ENCODE measurements at places on chromosomes 5 and 9.

DNA sequence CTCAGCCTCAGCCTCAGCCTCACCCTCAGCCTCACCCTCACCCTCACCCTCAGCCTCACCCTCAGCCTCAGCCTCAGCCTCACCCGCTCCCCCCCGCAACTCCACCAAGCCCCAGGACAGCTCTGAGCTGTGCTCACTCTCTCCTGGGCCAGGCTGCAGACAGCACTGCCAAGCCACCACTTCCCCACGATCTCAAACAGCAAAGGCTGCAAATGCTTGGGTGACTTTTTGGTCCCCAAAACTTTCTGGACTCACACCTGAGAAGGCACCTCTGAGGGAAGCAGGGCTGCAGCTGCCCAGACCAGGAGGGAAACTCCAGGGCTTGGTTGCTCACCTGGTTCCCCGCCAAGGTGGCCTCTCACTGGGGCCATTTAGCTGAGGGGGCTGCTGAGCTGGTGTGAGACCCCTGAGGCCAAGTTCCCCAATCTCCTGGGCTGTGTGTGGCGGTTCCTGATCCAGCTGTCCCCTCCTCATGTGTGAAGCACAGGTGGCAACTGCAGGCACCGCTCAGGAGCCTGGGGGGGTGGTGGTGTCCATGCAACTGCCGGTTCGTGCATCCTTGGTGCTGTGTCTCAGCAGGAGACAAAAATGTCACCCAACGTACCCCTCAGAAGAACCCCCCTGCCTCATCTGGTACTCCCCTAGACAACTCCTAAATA is 17.8 kb downstream of the MRPL36 start:
- no peak for DNase-seq

DNA sequence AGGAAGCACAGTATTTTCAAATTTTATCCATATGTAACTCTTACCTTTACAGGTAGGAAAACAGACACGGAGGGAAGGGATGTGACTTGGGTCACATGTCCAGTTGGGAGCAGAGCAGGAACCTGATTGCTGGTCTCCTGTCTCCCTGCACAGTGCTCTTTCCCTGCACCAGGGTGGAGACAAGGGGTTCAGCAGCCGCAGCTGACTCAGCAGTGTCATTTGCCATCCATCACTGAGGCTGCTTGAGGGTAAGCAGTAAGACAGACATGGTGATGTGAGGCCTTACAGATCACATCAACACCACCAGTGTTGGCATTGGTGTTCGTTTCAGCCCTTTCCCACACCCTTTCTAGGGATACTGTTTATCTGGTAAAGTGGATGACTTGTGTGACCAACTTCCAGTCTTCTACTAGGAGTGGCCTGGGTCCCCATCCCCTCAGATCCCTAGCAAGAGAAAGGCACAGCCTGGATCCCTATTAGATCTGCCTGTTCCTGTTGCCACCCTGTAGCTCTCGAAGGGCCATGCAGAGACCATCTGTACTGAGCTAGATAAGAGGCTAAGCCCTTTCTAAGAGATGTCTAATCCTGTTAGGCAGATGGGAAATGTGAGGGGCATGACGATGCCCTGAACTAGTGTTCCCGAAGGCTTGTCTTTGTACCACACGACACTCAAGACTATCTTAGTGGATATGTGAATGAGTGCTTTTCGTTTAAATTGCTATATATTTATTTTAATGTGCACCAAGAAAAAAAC is 29.1 kb downstream of the FRMPD1 start:
- DNase-seq = no peak

GRCh38 chr9:7011395-7012067 is 253.8 kb downstream of the KDM4C start:
- no peak for DNase-seq

DNA sequence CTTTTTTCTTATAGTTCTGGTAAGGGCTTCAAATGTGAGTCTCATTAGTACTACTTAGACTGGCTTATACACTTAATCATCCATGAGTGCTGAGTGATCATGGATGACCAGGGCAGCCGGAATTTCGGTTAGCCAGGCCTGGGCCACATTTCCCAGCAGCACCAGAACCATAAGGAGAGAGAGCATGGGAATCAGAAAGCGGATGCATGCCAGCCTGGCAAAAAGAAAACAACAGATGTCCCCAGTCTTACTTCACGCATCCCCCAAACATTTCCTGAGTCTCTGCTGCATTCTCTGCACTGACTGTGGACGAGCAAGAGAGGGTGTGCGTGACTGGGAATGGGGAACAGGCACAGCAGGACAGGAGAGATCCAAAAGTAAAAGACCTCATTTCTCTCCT is 371.1 kb upstream of the ZNF608 start:
- no peak for DNase-seq

DNA sequence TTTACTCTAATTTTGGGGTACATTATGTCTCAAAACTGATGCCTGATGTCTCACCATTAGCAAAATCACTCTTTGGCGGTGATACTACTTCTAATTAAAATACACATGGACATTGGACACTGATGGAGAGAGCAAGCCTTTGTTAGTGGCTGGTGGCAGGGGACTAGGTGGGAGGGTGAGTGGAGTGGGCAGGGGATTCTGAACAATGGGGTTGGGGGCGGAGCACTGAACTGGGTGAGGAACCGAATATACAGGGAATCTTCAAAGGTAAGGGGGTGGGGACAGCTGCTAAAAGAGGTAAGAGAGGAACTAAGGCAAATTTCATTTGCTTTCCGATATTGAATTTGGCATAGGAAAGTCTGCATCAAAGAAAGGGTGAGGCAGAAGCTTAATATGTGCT is 88.8 kb downstream of the CARTPT start:
- DNase-seq = no peak

DNA sequence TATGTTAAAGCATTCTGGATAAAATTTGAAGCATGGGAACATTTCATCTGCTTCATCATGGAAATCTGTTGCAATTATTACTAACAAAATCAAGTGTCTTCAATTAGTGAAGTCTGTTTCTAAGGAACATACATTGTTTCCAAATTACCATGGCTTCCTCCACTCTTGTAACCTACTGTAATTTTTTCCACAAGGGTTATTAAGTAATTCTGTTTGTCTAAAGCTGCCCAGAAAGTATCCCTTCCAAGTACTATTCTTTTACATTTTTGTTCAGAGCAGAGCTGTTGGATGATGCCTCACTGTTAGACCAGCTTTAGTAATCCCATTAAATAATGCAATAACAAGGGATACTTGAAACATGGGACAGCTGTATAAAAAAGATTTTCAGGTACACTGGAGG is 483.5 kb upstream of the CD180 start:
- no peak for DNase-seq

- no peak for DNase-seq
Observed at GRCh38 chr9:123960366-123960765, 30.4 kb upstream of the DENND1A start.

DNA sequence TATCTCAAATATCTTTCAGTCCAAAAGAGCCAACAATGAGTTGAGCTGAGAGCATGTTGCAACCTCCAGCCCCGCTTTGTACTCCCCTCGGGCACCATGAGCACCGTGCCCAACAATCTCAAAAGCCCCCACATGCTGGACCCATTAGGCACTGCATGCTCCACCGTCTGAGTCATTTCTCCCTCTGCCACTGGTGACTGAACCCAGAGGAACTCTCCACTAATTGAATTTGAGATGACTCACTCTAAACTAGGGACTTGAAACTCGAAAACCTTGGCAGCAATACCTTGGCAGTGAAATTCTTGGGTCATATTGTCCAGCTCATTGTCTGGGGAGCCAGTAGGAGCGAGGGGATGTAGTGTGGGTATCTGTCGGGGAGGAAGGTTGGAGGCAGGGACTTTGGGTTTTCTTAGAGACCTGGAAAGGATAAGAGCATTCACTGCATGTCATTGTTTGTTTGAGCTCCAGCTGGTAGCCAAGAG is 49.9 kb upstream of the SLIT3 start:
- DNase-seq = no peak

DNA sequence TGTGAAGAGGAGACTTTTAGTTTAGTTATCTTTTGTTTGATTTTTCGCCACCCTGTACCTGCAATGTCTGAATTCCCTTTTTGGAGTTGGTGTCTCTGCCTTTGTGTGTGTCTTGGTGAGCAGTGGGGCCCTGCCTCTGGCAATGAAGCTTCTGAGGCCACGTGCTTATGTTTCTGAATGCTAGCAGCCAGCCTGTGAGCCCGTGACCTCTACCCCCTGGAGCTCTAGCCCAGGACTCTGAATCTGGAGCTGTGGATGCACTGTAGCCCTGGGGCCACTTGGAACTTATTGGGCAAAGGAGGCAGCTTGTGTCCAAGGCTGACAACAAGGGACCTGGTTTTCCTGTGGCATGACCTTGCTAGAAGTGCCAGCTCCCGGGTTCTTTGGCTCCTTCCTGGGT is 19.4 kb downstream of the ENTREP1 start:
- DNase-seq = no peak

- DNase-seq = no peak
Observed at GRCh38 chr9:79524266-79524665, 47.5 kb upstream of the TLE4 start.

DNA sequence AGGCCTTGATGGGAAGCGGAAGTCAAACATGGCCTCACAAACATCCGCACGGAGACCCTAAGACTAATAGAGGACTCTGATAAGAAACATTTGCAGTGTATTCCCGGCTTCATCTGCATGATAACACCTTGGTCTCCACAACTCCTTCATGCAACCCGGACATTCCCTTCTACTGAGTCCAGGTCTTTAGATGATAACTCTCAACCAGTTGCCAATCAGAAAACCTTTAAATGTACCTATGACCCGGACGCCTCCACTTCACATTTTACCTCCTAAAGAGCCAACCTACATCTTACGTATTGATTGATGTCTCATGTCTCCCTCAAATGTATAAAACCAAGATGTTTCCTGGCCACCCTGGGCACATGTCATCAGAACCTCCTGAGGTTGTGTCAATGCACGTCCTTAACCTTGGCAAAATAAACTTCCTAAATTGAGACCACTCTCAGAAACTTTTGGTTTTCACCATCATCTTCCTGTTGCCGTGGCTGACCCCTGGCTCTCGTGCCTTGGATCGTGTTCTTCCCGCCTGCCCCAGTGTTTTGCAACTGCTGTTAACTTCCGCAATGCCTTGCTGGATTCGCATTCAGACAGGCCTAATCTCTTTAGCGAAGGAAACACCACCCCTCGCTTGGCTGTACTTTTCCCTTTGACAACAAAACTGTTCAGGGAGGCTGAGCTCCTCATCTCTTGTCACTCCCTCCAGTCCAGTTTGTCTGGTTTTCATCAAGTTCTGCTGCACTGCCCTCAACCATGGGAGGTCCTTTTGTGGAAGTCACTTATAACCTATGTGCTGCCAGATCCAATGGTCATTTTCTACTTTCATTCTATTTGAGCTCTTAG is 1.1 kb upstream of the DAP start:
- no peak for DNase-seq

DNA sequence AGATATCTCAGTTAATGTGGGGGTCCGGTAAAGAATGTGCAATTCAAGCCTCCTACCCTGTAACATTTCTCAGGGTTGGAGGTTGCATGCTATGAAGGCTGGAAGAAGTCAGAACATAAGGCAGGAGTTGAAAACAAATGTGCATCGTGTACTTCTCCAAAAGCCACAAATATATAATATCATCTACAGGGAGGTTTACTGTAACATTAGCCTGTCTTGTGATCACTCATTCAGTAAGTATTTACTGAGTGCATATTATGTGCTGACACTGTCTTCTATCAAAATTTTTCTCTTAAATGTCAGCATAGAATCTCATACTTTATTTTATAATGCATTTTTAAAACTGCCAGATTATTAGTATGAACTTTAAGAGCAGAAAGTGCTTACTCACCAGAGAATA is 105.6 kb upstream of the ZNF366 start:
- no peak for DNase-seq

- DNase-seq = no peak
Observed at GRCh38 chr9:20511686-20512085, 110.6 kb downstream of the MLLT3 start.

- no peak for DNase-seq
Observed at GRCh38 chr5:126814721-126815404, 37.9 kb downstream of the LMNB1 start.

DNA sequence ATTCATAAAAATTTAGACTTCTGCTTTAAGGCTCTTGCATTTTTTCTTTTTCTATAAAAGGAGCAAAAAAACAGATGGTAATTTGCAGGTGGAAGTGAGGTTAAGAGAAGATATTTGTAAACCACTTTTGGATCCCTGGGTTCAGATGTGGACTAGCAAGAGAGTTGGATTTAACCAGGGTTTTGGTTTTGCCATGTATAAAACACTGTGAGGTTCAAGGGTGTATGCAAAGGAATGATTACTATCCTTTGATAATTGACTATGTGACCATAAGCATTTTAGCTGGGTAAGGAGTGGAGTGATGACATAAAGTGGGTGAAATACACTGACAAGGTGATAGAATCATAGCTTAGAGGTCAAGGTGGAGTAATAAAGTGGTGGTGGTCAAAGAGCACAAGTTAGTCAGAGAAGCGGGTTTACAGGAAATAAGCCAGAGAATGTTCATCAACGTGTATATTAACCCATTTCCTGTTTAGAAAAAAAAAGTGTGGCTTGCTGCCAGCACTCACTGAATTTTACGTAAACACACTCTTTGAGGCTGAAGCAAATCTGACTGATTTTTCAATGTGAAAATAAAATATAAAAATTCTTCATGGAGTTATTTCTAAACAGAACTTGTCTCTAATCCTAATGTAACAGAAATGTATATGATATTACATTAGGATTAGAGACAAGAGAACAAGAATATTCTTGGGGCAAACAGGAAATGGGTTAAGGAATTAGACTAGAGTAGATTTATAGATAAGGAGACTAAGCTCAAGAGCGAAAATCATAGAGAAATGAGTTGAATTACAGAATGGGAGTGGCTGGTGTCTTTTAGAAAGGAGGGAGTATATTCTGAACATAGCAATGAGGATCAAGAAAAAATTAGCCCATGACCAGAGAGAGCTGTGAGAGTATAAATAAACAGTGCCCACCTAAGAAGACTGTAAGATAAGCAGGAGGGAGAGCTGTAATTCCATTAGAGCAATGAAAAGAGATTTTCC is 74.5 kb downstream of the CDKN2A start:
- no peak for DNase-seq

- no peak for DNase-seq
Observed at GRCh38 chr9:103407260-103407659, 412.1 kb downstream of the CYLC2 start.

- no peak for DNase-seq
Observed at GRCh38 chr5:119810217-119810616, 180.9 kb downstream of the FAM170A start.

- no peak for DNase-seq
Observed at GRCh38 chr9:131982671-131983239, 96.9 kb downstream of the MED27 start.

DNA sequence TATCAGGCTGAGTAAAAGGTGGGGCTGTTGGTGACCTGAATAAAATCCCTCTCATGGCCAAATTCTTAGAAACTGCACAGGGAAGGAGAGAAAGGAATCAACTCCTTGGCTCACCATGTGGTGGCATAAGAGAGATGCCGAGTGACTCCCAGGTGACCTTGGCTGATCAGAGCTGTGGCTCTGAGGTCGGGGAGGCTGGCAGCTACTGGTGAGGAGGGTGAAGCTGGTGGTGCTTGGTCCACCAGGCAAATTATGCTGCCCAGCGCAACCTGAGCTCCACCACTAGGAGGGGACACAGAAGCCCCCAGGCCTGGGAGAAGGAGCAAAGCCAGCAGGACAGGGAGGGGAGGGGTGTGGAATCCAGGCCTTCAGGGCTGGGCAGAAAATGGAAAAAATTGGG is 111.2 kb upstream of the IL12B start:
- DNase-seq = no peak

GRCh38 chr5:81760521-81760920 is 9.6 kb upstream of the SSBP2 start:
- DNase-seq = no peak
